ENCODE measurements at places on chromosomes 1 and 21. TPM values are rescaled to one million over a fixed set of nuclear protein-coding genes. Genes with fewer than 3 reads are reported as not detected.

OR2L13 gene
- not detected for total RNA-seq

DNAH14 gene
- total RNA-seq, result 14.4 TPM

OR2M3 gene
- not detected for total RNA-seq

GPR37L1 gene
- total RNA-seq, result 0.06 TPM

MX2 gene
- 35.5 TPM for total RNA-seq

TFF2 gene
- not detected for total RNA-seq

HCRTR1 gene
- total RNA-seq, result not detected

ATP1A4 gene
- 1.1 TPM for total RNA-seq

OLIG1 gene
- 0.59 TPM for total RNA-seq

RAB25 gene
- 58.0 TPM for total RNA-seq

FNDC10 gene
- 7.7 TPM for total RNA-seq

DNA sequence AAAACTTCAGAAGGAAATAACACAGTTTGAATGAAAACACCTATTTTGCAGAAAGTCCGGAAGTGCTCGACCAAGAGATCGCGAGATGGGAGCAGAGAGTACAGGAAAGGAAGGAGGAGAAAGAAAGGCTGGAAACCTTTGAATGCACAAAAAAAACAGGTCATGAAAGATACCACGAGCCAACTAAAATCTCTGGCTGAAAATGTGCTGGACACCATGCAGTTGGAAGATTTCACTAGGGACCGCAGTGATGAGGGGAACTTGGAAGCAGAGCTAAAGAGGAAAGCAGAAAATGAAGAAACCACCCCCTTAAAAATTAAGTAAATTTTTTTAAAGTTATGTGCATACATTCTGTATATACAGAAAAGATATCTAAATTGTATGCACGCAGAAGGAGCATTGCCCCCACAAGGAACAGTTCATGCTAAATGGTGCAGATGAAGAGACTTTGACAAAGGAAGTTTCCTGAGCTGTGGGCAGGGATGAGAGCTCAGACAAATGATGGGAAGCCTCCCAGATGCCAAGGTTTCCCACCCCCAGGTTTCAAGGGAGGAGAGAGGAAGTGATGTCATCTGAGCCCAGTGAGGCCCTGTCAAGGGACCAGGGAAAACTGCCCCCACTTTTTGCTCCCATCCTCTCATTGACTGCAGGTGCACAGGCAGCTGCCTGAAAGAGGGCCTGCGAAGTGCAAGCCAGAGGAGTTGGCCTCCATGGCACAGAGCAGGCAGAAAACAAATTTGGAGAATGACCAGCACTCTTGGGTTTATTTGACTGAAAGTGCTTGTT lies 52.5 kb downstream of the ETS2 start:
- no peak for DNase-seq

GRCh38 chr21:23887725-23888306 lies 1719.5 kb downstream of the MRPL39 start:
- DNase-seq, result no peak

- peak; percentile 75 for DNase-seq
These were observed 44.7 kb upstream of the GOLT1A start for GRCh38 chr1:204258213-204259115.

GRCh38 chr1:10064416-10065343 lies 31.9 kb downstream of the UBE4B start:
- DNase-seq, result no peak

DNA sequence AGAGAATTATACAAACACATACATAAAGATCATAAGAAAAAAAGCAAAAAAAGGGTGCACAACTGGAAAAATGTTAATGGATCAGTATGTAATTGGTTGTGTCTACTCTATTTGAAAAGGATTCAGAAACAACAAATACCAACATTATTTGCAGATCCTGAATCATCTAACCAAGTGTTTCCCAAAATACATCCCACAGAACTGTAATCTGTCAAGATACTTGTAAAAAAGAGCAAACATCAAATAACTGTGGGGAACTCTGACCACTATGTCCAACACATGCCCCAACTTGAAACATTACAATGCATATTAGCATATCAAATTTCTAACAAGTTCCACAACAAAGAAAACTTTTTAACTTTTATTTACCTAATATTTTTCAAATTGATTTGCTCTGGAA lies 22.6 kb downstream of the ANKRD13C start:
- DNase-seq, result no peak

DNA sequence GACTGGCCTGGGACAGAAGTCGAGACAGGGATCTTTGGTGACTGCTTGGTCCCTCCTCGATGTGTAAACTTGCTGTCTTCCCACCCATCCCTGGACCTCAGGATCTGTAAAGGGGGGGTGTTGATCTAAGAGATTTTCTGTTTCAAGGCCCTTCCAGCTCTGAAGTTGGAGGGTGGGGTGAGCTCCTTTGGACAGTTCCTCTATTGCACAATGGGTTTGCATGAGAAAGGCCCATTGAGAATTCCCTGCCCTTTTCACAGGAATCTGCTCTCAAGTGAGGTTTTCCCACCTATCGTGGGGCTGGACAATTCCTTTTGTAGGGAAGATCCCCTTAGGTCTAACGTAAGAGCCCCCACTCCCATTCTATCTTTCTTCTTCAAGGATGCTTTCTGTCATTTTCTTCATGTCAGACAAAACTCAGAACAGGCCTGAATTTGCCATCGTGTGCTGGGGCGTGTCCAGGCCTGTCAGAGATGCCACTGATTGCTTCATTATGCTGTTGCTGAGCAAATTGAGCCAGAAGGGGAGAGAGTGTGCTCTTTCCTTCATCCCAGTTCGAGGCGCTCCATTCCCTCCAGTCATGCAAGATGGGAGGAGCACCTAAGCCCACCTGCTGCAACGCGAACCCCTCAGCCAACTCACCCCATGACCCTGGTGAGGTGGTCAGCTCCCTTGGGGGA lies 149.9 kb upstream of the IGSF21 start:
- DNase-seq, result no peak

DNA sequence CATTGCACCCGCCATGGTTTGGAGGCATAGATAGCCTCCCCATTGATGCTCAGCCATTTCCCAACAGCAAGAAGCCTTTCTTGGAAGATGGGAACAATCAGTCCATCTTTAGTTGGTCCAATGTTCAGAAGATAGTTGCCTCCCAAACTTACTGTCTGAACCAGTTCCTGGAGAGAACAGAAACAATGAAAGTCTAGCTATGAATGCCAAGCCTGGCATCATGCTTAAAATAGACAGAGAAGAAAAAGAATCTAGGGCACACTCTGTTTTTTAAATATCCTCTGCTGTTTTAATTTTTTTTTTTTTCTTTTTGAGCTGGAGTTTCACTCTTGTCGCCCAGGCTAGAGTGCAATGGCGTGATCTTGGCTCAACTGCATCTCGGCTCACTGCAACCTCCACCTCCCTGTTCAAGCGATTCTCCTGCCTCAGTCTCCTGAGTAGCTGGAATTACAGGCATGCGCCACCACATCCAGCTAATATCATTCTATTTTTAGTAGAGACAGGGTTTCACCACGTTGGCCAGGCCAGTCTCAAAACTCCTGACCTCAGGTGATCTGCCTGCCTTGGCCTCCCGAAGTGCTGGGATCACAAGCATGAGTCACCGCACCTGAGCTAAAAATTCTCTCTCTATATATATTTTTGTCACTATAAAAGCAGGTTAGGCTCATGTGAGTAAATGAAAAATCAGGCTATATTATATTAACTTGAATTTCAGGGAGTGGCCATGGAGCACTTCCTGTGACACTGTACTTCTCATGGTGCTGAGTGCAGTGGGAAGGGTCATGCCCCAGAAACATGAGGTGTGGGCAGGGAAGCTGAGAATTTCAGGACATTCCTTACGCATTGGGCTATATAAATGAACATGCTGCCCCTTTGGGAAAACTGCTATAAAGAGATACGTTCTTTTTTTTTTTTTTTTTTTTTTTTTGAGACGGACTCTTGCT lies 19.1 kb downstream of the FUCA1 start:
- DNase-seq, result no peak

DNA sequence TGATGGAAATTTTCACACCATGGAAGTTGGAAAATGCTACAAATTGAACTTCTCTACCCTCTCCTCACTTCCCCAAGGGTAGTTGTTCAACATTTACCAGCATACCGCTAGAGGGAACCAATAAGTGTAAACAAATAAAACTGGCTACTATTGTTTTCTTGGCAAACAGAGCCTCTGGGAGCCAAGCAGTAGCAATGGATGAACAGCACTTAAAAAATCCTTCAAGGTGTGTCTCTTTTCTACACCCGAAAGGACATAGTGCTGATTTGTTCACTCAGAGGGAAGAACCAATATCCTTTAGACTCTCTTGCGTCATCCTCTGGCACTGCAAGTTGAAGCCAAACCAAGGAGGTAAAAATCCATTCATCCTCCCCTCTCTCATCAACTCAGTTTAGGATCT lies 161.5 kb downstream of the TBX15 start:
- no peak for DNase-seq

- no peak for DNase-seq
These were observed 47.1 kb downstream of the ATP2B4 start for GRCh38 chr1:203673550-203674411.
